ENCODE measurements at places on chromosomes 2 and 18.

- DNase-seq, result peak; percentile 32
Measured at GRCh38 chr2:55054106-55054875, 4.0 kb upstream of the RTN4 start.

DNA sequence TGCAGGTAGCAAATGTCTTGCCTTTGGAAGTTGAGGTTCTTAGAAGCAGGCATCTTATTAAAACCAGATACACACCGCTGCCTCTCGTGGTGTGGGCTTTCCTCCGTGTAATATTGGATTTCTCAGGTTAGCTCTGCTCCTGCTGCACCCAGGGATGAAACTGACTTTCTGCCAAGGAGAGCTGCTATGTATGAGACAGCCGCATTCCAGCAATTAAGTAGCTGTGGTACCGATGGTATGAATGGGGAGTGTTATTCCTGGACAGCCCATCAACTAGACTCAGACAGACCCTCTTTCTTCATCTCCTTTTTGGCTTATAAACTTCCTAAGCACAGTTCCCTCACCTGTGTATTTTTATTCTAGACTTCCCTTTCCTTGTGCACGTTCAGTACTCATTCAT is 6.8 kb upstream of the EHD3 start:
- DNase-seq, result no peak

GRCh38 chr2:234544659-234545611 is 48.1 kb upstream of the ARL4C start:
- peak; percentile 78 for DNase-seq

DNA sequence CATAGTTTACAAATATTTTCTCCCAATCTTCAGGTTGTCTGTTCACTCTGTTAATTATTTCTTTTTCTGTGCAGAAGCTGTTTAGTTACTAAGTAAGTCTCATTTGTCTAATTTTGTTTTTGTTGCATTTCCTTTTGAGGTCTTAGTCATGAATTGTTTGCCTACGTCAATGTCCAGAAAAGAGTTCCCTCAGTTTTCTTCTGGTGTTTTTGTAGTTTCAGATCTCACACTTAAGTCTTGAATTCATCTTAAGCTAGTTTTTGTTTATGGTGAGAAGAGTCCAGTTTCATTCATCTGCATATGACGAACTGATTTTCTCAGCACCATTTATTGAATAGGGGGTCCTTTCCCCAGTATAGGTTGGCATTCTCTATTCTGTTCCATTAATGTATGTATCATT is 1252.2 kb upstream of the TMEFF2 start:
- no peak for DNase-seq

GRCh38 chr18:55100817-55101457 is 141.7 kb upstream of the CCDC68 start:
- DNase-seq, result no peak

DNA sequence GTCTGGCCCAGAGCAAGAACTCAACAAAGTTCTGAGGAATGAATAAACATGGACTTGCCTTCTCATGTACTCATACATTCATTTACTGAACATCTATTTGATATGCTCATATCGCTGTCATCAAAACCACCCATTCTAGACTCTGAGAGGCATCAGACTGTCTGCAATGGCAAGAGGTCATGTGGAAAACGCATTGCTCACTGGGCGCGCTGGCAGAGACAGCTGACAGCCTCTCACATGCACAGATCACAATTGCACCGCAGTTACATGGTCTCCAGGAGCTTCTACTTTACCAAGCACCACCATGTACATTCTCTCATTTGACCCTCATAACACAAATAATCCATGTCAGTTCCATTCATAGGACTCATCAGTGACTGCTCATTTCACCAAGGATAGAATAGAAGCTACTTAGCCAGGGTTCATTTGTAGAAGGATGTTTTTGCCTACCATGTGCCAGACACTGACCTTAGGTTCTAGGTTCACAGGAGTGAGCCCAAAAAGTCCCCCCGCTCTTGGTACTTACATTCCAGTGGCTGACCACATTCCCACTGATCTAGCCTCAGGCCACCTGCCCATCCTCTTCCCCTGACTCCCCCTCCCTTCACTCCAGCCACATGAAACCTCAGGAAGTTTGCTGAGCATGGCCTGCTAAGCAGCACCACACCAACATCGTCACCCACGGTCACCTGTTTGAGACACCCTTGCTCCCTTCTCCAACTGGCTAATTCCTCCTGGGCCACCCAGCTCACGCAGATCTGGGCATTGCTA is 6.1 kb downstream of the FAM124B start:
- no peak for DNase-seq

DNA sequence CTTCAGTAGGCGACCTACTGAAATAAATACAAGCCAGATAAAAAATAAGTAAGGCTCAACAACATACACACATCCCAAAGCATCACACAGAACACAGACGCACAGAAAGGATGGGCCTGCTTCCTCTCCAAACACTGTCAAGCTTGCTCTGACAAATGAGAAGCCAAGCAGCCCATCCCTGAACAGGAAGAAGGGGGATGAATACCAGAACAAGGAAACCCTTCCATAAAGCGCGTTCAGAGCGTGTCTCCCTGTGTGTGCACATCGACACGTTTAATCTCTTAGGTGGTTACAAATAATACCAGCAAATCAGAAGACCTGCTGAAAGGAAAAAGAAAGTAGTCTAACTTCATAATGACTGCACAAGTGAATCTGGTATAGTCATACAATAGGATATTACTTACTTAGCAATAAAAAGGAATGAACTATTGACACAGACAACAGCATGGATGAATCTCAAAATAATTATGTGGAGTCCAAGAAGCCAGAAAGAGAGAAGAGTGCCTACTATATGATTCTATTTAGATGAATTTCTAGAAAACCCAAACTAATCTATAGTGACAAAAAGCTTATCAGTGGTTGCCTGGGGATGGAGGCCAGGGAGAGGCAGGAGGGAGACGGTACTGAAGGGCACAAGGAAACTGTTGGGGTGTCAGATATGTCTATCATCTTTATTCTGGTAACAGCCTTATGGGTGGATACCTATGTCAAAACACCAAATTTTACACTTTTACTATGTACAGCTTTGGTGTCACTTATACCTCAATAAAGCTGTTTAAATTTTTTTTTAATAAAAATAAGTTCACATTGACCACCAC is 26.8 kb downstream of the MBOAT2 start:
- DNase-seq, result no peak

All from CD4-positive, alpha-beta T cell treated with Interleukin-1 beta for 1 hour (primary cell).